ENCODE measurements at places on chromosomes 3 and 15.

DNA sequence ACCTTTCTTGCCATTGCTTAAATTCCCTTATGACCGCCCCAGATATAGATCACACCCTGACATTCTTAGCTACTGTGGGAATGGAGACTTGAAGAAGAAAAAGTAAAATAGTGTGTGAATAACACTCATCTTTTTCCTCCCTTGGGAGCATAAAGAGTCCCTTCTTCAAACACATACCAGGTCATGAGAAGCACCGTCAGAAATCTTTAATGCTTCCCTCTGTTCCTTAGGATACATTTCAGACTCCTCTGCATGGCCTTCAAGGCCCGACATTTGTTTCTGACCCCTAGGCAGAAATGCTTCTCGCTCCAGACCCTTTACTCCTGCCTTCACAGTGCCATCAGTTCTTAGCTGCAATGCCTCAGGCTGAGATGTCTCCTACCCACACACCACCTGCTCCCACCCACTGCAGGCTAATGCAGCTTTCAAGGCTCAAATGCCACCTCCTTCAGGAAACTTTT is 143.8 kb upstream of the IL12A start:
- DNase-seq, result no peak

DNA sequence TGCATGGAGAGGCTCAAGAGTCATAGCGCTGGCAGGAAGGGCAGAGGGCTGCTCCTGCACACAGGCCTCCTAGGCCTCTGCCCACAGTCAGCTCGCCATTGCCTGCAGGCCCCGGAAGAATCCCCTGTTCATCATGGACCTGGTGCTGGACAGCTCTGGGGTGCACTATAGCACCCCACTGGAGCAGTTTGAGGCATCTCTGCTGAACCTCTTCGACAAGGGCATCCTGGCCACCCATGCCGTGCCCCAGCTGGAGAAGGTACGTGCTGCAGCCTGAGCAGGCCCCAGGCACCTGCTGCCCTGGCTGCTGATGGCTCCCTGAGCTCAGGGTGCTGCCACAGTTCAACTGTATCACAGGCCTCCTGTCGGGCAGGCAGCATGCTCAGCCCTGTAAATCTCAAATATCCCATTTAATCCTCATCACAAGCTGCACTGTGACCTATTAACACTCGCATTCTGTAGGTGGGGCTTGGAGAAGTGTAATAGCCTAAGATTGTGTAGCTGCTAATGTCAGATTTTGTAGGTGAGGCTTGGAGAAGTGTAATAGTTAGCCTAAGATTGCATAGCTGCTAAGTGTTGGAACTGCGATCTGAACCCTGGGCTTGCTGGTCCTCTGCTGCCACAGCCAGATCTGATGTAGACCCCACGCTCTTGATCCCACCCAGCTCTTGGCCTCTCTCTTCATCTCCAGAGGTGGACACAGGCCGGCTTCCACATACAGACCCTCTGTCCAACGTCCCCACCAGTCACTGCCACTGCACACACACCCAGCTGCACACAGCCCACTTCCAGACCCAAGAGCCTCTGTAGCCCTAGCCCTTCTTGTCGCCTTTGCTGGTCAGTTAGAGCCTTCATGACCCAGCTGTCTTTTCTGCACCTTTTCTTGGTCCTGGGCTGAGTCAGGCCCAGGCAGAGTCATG is 31.9 kb downstream of the DNAH1 start:
- DNase-seq, result no peak

DNA sequence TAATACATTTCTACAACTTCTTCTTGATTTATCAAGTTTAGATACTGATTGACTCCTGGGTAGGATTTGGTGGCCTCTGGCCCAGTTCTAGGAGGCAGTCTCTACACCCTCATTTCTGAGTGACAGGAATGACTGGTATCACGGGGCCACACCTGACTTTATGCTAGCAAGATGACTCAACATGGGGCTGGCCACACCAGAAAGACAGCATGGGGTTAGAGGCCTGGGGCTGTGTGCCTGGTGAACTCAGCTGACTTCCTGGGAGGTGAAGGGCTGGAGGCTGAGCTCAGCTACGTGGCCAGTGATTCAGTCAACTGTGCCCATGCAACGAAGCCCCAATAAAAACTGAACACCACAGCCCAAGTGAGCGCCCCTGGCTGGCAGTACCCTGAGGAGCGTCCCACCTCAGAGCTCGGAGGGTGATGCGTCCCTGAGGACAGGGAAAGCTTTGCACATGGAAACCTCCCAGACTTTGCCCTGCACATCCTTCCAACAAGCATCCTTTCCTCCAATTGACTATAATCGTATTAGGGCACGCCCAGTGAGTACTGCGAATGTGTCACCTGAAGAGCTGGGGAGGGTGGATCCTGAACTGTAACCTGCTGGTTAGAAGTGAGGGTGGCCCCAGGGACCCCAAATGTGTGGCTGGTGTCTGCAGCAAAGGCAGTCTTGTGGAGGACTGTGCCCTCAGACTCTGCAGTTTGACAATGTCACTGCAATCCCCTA is 57.2 kb downstream of the NIPA2 start:
- DNase-seq, result no peak

GRCh38 chr3:45321607-45322391 is 66.6 kb upstream of the LARS2 start:
- peak; percentile 57 for DNase-seq

DNA sequence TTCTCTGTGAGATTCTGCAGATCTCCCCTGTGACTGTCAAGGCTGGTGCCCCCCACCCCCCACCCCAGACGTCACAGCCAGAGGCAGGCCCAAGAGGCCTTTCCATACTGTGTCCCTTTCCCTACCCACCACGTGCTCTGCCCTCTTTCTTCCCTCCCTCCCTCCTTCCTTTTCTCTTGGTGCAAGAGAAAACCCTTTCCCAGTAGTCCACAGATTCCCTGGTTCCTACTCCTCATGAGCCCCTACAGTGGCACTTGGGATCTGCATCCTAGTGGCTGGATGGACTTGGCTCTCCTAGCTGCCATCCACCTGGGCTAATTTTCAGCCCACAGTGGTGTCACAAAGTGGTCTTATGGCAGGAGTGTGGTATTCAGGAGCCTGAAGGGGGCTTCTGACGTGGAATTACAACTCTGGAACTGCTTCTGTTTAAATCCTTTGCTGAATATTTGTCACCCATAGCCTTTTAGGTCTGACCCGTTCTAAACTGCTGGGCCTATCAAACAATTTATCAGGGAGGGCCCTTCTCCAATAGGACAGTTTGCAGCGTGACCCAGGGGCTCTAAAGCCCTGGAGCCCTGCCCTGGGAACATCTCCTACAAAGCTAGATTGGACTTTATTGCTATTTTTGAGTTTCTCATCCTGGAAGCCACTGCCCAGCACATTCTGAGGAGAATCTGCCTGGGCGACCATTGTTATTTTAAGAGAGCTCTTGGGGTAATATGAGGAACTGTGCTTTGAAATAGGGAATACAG is 35.3 kb downstream of the KLF13 start:
- DNase-seq, result no peak

GRCh38 chr3:140509534-140509933 is 168.3 kb upstream of the TRIM42 start:
- DNase-seq, result no peak

- DNase-seq, result no peak
Observed at GRCh38 chr3:4778740-4779139, 200.5 kb upstream of the BHLHE40 start.

DNA sequence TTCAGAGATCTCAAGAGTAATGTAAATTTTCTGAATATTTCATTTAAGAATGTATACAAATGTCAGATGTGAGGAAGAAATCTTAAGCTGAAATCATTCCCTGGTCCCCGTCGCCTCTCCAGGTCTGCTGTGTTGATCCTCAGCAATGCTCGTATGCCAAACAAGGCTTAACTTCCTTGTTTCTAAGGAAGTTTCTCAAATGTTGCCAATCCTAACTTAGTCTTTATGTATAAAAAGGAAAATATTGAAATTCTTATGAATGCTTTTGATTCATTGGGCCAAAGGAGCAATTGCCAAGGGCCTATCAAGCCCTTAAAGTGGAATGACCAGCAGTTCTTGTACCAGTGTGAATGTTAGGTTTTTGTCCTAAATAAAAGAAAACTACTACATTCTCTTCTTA is 507.7 kb upstream of the SEMA6D start:
- DNase-seq, result no peak

- DNase-seq, result peak; percentile 73
Observed at GRCh38 chr3:141064255-141064926, 13.2 kb downstream of the SPSB4 start.

GRCh38 chr3:134627831-134628230 is 23.0 kb downstream of the KY start:
- DNase-seq, result no peak

- no peak for DNase-seq
Observed at GRCh38 chr15:35115155-35115725, 30.1 kb upstream of the NANOGP8 start.

- DNase-seq, result no peak
Observed at GRCh38 chr3:39165518-39165917, 12.1 kb upstream of the CSRNP1 start.

GRCh38 chr15:87167706-87168105 is 1088.0 kb downstream of the AGBL1 start:
- no peak for DNase-seq

- no peak for DNase-seq
Observed at GRCh38 chr3:141525814-141526213, 39.0 kb downstream of the RASA2 start.

DNA sequence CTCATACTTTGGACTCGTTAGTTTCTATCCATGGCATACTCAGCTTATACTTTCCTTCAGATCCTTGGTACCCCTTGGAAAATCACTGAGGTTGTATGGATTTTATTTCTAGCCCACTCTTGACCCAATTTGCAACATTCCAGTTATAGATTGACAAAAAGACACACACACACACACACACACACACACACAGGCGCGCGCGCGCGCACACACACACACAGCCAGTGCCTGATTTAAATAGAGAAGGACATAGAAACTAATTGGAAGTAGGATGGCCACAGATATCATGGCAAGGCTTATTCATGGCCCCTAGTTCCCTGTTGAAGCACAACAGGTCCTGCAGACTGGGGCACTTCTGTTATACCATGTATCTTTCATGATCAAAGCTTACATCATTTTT is 89.1 kb upstream of the CFAP20DC start:
- no peak for DNase-seq

- no peak for DNase-seq
Observed at GRCh38 chr15:23690450-23690852, 3.3 kb upstream of the NDN start.

DNA sequence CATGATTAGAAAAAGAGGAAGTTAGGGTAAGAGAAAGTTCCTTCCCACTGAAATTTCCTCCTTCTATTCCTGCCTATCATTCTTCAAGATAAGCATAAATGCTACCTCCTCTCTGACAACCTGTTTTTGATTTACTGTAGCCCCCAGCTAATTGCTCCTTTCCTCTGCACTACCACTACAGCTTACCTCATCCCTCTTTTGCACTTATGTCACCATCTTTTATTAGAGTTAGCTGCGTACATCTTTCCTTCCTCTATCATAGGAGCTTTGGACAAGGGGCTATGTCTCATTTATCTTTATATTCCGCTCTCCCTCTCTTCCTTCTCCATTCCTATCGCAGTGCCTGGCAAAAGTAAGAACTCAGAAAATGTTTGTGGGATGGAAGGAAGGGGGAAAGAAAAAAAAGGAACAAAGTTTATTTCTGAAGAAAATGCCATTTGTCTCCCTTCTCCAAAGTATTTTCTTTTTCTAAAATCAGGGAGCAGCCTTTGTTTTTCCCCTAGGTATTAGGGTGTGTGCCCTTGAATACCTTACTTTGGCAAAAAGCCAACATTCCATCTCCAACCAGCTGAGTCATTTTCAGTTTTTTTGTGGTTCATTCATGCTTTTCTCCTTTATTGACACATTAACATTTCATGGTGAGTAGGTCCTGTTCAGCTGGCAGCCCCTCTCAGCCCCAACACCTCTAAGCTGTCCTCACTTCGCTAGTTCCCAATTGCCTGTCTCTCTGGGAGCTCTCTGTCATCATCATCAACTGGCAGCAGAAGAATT is 87.6 kb upstream of the SOX2 start:
- DNase-seq, result no peak

GRCh38 chr15:35827141-35827540 is 281.2 kb upstream of the DPH6 start:
- no peak for DNase-seq

- DNase-seq, result no peak
Observed at GRCh38 chr3:172249039-172249438, 199.2 kb downstream of the GHSR start.

- DNase-seq, result no peak
Observed at GRCh38 chr3:185929192-185930151, 8.3 kb downstream of the TRA2B start.

- DNase-seq, result peak; percentile 20
Observed at GRCh38 chr15:73395671-73396070, 26.9 kb upstream of the HCN4 start.

DNA sequence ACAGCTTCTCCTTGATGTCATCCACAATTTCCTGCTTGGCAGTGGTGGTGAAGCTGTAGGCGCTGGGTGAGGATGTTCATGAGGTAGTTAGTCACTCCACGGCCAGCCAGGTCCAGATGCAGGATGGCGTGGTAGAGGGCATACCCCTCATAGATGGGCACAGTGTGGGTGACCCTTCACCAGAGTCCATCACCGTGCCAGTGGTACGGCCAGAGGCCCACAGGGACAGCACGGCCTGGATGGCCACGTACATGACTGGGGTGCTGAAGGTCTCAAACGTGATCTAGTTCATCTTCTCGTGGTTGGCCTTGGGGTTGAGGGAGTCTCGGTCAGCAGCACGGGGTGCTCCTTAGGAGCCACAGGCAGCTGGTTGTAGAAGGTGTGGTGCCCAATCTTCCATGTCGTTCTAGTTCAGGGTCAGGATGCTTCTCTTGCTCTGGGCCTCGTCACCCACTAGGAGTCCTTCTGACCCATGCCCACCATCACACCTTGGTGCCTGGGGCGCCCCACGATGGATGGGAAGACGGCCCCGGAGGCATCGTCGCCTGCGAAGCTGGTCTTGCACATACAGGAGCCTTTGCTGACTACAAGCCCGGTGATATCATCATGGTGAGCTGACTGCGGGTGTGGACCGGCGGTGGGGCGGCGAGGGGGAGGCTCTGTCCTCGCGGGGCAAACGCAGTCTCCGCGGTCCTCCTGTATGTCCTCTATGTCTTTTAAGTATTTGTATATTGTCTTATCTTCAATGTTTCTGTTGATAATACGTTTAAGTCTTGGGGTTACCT is 1119.0 kb downstream of the NAALADL2 start:
- no peak for DNase-seq

DNA sequence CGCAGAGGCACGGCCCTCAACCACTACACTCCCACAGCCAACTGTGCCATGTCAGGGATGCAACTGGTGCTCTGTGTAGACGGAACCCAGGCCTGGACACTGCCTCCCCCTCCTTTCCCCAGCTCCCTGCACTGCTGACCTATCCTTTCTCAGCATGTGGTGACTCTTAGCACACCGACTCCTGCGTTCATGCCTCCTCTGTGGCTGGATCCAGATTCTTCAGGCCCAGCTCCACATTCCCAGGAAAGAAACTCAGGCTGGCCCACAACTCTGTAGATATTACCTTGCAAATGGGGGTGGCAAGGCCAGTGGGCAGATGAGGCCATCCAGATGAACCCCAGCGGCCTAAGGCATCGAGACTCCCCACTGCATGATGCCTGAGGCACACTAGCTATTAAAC is 272.7 kb downstream of the OCA2 start:
- DNase-seq, result no peak

GRCh38 chr15:65292938-65293518 is 2.8 kb upstream of the RNU5A-1 start:
- no peak for DNase-seq

All from mesenteric fat pad (tissue), 1 donor.